ENCODE measurements at places on chromosomes 7 and 10.

DNA sequence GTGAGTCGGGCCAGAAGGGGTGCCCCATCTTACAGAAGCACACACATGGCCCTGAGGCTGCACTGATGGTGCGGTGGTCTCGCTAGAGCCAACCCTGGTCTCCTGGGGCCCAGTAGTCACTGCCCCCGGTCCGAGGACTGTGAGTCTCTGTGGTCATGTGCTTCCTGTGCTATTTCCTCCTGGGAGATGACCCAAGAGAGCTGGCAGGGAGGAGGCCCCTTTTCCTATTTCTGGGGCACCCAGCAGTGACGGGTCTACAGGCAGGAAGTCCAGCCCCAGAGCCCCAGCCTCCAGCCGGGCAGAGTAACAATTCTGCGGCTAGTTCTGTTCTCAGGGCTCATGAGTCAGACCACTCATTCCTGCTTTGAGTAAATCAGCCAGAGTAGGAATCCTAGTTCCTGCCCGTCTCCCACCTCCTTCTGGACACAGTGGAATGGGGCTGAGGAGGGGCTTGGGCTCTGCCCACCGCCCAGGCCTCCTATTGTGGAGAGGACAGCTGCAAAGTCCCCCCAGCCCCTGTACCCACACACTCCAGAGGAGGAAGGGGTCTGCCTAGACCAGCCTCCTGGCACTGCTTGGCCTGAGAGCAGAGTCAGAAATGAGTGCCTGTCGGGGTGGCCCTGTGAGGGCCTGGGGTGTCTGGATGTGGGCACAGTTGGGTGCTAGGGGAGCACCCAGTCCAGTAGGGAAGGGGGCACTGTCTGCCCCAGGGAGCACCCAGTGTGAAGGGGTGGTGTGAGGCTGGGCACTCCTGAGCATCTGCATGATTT lies 80.5 kb upstream of the PPIF start:
- DNase-seq, result peak; percentile 81

DNA sequence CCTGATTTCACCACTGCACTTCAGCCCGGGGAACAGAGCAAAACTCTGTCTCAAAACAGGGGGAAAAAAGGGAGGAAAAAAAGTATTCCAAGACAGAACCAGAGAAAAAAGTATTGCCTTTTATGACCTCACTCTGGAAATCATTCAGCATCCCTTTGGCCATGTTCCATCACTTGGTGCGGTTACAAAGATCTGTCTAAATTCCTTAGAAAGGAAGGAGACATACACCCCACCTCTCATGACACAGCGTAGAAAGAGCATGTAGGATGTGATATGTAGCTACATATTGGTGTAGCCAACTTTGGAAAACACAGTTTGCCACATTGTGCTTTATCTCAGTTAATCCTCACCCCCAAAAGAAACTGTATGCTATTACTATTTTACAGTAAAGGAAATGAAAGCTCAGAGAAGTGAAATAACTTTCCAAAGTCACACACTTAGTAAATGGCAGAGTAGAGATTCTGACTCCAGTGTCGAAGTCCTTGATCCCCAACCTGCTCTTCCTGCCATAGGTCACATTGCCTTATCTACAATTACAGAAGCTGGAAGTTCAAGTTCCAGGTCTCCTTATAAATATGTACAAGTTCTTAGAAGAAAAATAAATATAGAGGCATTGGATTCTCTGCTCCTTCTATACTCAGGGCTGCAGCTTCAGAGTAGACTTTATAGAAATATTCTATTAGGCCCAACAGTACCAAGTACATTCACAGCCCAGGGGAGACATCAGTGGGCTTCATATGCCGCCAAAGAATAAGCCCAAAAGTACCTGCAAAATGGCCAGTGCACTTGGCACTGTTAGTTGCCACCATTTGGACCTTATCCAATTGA lies 91.6 kb upstream of the KMT2E start:
- no peak for DNase-seq

- no peak for DNase-seq
Observed at GRCh38 chr10:58641708-58642107, 129.0 kb downstream of the BICC1 start.

GRCh38 chr7:19107356-19108146 lies 9.9 kb downstream of the TWIST1 start:
- no peak for DNase-seq

GRCh38 chr10:17122726-17123661 lies 6.6 kb downstream of the CUBN start:
- DNase-seq, result no peak

DNA sequence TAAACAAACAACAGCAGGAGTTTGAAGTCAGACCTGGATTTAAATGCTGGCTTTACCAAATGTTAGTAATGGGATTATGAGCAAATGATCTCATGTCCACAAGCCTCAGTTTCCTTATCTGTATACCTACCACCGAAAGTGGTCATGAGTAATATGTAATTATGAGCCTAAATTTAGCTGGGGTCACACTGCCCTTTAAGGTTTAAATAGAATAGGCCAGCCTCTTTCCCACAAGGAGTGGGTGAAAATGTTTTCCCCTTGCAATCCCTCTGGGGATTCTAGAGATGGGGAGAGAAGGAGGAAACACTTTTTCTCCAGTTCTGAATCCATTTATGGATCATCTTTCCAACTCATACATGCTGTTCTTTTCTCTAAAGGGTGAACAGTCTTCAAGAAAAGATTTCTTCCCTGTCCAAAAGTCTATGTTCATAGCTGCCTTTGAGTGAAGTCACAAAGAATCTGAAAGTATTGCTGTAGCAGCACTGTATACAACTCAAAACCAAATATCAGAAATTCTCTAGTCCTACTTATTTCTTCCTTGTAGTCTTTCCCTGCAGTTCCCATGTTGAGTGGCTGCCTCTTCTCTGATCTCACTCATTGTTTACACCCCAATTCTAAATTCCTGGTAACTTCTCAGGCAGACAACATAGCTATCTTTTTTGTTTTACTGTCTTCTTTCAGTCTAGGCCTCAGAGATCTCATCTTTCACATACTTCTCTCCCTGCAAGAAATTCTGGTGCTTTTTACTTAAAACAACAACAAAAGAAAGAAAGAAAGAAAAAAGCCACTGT lies 7.4 kb upstream of the TSPAN12 start:
- DNase-seq, result no peak

- DNase-seq, result no peak
Observed at GRCh38 chr10:33623669-33624068, 289.2 kb upstream of the NRP1 start.

GRCh38 chr7:24715661-24716479 lies 41.4 kb downstream of the GSDME start:
- DNase-seq, result no peak

DNA sequence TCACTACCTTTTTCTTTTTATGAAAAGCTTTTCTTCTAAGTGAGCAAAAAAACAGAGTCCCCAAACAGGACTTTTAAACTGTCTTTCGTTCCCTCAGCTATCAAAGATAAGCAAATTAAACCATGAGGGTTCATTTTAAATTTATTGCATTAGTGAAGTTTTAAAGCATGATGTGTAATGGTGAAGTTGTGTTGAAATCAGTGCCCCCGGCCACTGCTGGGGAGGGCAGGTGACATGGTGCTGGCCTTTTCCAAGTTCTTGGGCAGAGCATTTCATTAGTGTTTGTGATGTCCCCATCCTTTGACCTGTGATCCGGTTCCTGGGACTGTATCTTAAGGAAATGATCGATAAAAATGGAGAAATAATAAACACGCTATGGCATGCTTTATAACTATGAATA lies 96.0 kb downstream of the EEPD1 start:
- no peak for DNase-seq

- peak; percentile 8 for DNase-seq
Observed at GRCh38 chr7:128167042-128167701, 73.9 kb upstream of the LEP start.

DNA sequence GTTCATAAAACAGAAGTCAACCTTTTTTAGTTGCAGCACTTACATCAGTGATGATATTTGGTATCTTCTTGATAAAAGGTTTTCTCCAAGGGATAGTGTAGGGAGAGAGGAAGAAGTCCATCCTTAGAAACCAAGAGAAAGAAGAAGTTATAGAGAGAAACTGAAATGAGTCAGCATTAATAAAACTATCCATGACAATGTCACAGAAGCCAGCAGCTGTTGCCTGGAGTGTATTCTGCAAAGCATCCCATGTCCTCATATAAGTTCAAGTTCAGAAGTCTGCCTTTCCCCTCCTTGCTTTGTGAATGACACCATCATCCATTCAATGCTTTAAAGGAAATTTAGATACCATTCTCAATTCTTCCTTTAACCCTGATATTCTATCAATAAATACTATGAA lies 14.4 kb upstream of the COL1A2 start:
- DNase-seq, result no peak

- no peak for DNase-seq
Observed at GRCh38 chr7:70480927-70481569, 650.9 kb upstream of the GALNT17 start.

GRCh38 chr7:90404777-90405176 lies 1.5 kb downstream of the CLDN12 start:
- DNase-seq, result no peak

All from CD4-positive, alpha-beta T cell treated with Interleukin-1 beta for 1 hour (primary cell).